ENCODE measurements at places on chromosomes 2 and 18.

DNA sequence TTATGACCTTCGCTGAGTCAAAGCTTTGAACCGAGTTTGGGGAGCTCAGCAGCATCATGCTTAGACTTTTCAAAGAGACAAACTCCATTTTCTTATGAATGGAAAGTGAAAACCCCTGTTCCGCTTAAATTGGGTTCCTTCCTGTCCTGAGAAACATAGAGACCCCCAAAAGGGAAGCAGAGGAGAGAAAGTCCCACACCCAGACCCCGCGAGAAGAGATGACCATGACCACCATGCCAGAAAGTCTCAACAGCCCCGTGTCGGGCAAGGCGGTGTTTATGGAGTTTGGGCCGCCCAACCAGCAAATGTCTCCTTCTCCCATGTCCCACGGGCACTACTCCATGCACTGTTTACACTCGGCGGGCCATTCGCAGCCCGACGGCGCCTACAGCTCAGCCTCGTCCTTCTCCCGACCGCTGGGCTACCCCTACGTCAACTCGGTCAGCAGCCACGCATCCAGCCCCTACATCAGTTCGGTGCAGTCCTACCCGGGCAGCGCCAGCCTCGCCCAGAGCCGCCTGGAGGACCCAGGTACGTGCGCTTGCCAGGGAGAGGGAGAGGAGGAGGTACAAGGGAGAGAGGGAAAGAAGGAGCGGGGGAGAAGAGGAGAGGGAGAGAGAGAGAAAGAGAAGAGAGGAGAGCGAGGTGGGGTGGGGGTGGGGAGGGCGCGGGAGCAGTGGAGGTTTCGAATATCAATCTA is at the start of gene DLX1:
Gene DLX1 (plus strand): TSS at position 48 of the 700 bp plus-strand sequence. CDS start 171 bp downstream, at position 219.
- DNase-seq = no peak

- DNase-seq = no peak
Observed at GRCh38 chr2:147351784-147352183, 493.0 kb upstream of the ACVR2A start.

GRCh38 chr2:64017811-64018700 is 1.2 kb downstream of the VPS54 start:
- DNase-seq = no peak

GRCh38 chr2:71550801-71551630 is 97.7 kb downstream of the DYSF start:
- DNase-seq = no peak
